ENCODE measurements at places on chromosomes 3 and 15.

GRCh38 chr15:64001148-64001547 lies 45.1 kb downstream of the DAPK2 start:
- no peak for DNase-seq

DNA sequence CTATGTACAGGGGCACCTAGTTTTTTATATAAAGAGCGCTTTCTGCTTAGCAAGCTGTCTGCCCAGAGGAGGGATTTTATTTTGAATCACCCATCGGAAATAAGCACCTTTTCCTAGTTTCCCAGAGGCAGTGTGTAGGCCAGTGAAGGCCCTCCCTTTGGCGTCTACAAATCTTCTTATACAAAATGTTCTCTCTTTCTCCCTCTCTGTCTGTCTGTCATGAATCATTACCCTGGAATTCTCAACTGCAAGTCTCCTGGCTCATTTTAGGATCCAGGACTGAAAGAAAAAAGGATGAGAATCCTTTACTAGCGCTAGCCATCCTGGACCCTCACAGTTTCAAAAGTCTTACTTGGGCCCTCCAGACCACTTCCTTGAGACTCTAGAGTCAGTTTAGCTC lies 728.1 kb downstream of the OTOL1 start:
- no peak for DNase-seq

- no peak for DNase-seq
These were observed 10.7 kb upstream of the CYP11A1 start for GRCh38 chr15:74377831-74378766.

DNA sequence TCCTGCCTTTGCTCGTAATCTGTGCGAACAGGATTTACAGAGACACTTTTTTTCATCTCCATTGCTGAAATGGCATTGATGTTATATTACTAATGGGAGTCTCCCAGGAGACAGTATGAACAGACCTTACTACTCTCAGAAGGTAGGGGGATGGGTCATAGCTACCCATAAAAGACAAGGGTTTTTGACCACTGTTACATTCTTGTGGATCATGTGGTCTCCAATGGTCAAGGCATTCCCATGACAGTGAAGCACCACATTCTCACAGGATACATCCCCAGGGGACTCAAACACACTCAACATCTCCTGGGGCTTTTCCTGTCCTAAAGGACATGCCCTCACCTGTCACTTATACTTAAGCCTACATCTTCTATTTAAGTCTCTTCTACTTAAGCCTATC lies 40.8 kb downstream of the MKRN3 start:
- no peak for DNase-seq

GRCh38 chr3:156688632-156689452 lies 14.5 kb downstream of the TIPARP start:
- no peak for DNase-seq

GRCh38 chr15:63340878-63341277 lies 40.8 kb downstream of the CA12 start:
- no peak for DNase-seq

GRCh38 chr3:159029306-159030026 lies 227.6 kb downstream of the MFSD1 start:
- DNase-seq, result no peak

GRCh38 chr15:60745469-60746061 lies 266.6 kb upstream of the ICE2 start:
- no peak for DNase-seq

- DNase-seq, result no peak
These were observed 3.7 kb downstream of the MRAS start for GRCh38 chr3:138351916-138352550.

GRCh38 chr15:69491038-69491505 lies 38.5 kb downstream of the RPLP1 start:
- no peak for DNase-seq

GRCh38 chr3:171129827-171130226 lies 103.3 kb upstream of the SLC2A2 start:
- no peak for DNase-seq

- no peak for DNase-seq
These were observed 7.8 kb downstream of the ADAMTS17 start for GRCh38 chr15:100334015-100334414.

GRCh38 chr15:98043160-98044014 lies 82.9 kb downstream of the ARRDC4 start:
- no peak for DNase-seq

DNA sequence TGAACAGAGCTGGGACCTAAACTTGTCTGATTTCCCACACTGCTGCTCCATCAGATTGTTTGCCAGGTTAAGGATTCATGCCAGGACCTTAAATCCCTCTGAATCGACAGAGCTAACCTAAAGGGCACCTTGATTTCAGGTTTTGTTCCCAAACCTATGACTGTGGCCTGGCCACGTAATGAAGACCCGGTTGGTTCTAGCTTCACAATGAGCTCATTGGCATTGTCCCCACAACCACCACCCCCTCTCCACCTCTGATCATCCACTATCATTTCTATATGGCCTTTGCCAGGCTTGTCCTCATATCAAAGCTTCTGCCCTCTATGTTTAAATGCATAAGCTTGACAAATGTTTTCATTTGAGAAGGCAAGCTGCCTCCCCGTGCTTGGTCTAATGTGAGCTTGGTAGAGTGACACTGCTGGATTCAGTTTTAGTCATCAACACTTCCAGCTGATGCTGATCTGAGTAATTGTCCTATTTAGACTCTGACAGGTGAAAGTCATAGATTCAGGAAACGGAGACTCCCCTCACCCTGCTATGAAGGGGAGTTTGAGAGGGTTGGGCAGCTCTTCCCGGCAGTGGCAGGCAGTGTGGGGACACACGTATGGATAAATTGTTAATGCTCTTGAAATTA lies 407.1 kb upstream of the CFAP20DC start:
- no peak for DNase-seq

DNA sequence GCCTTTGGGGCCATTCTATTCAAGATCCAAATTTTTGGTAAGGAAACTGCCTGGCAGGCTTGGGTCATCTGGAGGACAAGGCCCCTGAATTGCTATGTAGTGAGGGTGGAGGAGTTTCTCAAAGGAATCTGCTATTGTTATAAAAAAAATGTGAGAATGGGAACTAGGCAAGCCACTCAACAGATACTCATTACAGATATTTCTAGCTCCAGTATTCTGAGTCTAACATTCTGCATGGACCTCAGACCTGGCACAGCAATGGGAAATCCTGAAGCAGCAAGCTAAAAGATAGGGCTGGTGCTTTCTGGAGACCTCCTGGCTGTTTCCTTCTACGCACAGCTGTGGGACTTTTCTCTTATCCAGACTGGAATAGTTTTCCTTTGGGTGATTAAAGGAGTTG lies 430.7 kb upstream of the RBMS3 start:
- DNase-seq, result no peak

DNA sequence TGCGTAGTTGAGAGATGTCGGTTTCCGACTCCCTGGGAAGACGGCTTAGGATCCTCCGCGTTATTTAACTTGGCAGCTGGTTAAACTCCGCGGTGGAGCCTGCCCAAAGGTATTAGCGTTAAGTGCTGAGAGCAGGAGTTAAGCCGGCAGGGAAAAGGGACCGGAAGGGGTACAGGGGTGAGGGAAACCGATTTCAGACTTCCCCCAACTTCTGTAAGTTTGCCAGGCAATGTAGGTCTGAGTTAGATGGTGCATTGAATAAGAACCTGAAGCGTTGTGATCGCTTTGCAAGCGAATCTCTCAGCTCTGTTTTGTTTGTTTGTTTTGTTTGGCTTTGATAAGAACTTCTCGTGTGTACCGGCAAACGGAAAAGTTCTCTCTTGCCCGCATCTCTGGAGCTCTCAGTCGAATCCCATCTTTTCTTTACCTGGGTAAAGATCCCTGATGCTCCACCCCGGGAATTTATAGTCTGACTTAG lies 6.0 kb upstream of the FEZF2 start:
- DNase-seq, result no peak

DNA sequence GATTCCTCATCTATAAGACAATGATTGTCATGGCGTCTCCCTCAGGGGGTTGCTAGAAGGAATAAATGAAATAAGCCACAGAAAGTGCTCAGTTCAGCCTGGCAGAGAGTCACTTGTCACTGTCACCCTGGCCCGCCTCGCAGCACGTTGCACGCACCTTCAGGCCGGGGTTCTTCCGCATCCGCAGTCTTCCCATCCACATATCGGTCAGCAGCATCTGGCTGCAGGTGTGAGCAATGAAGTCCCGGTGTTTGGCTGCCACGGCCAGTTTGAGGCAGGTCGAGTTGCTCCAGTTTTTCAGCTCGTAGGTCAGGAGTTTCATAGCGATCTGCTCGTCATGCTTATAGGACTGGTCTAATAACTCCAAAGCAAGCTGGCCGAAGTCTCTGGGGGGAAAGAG lies 48.5 kb upstream of the MTMR10 start:
- DNase-seq, result no peak

- no peak for DNase-seq
These were observed 69.3 kb upstream of the CBLB start for GRCh38 chr3:105938101-105938500.

DNA sequence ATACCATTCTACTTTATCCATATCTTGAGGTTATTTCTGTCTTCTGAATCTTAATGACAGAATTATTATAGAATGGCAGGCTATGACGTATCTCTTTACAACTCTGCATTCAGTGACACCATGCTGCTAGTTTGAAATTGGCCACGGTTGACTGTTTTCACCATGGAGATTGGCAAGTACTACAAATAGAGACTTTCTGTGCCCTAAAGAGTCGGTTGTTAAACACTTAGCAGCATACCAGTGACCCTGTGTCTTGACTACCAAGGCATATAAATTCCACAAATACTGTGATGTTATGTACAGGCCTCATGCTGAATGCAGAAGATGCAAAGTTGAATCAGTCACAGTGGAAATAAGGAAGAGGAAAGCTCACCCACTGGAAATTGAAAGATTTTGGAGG lies 67.0 kb upstream of the CADPS start:
- DNase-seq, result no peak

- DNase-seq, result no peak
These were observed 107.3 kb upstream of the IGSF10 start for GRCh38 chr3:151568184-151568583.

GRCh38 chr3:58899159-58899952 lies 150.5 kb downstream of the CFAP20DC start:
- no peak for DNase-seq

DNA sequence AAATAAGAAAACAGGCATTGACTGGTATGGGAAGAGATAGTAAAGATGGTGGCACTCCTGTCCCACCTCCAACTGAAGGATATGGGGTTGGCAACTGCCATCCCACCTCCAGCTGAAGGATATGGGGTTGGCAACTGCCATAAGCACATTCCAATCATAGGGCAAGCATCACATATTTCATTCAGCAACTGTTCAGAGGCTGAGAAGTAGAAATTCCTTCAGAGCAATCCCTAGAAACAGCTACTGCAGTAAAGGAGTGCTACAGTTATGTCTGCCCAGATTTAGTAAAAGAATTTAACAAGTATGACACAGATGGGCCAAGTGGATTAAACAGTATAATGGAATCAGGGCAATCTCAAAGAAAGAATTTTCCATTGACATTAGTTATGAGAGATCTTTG lies 156.8 kb downstream of the IMPG2 start:
- no peak for DNase-seq

DNA sequence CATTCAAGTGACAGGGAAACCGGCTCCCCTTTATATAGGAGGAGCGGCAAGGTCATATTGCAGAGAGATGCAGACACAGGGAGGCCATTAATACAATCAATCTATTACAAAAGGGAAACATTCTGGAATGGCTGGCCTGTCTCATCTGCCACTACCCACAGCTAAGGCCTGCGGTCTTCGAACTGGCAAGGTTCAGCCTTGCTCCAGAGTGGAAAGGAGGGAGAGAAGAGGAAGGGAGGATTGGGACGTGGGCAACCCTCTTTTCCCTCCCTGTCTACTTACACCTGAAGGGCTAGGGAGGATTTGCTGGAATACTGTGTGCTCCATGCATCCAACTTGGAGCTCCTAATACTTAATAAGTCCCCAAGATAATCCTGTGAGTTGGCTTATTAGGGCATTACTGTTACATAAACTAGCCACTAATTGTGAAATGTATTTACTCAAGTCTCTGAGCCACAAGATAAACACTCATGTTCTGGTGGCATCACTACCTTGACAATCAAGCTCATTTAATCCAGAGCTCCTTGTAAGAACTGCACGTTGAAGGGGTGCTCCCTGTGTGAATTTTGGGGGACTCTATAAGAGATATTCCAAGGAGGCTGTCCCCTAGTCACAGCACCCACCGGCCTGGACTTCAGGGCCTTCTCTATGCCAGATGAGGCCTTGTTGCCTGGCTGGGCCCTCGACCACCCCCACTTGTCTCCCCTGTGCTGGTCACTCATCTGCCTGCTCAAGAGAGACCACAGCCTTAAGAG lies 19.7 kb upstream of the CCDC174 start:
- DNase-seq, result no peak

DNA sequence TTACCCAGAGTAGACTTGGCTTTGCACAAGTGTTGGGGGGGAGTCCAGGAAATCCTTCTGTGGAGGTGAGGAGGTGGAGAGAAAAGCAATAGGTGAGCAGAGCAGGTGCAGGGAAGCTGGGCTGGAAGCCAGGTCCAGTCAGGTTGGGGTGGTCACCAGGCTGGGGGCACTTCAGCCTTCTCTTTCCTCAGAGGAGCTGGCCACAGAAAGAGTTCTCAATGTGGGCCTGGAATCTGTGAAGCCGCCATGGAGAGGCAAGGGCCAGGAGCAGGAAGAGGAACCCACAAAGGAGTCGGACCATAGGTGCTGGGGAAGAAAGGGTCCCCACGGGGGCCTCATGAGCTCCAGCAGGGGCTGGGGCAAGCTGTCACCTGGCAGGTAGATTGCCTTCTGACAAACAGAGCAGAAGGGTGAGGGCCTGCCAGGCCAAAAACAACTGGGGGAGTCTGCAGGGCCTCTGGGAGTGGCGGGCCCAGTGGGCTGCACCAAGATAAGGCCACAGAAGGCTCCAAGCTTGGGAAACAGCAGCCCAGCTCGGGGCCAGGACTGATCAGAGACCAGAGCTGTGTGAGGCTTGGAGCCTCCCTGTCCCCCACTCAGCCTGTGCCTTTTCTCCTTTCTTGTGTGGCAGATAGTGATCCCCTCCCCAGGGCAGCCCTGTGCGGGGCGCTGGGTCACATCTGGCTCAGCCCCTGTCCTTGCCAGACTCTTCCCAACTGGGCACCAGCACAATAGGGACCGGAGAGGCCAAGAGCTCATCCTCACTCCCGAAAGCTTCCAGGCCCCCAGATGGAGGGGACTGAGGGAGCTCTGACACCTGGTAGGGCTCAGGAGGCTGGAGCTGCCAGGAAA lies 53.0 kb upstream of the FGD5 start:
- DNase-seq, result no peak

DNA sequence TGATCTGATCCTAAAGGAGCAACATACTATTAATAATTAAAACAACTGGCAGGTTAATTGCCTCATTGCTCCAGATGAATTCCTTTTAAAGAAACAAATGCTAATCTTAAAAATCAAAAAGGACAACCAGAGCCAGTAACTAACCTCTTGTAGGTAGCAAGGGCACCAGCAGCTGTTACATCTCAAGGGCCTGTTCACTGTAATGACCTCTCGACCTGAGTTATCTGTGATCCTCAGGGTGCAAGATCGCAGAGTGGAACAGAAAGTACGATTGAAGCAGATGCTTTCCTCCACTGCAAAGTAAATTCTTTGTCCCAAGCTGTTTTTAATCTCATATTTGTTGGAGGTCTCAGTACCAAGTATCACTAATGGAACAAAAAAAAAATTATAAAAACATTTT lies 11.4 kb downstream of the PLSCR5 start:
- DNase-seq, result no peak
